Natural killer cell treated with Interleukin-12 subunit alpha and Interleukin-12 subunit beta and Interleukin-15 and Interleukin-18, amount 100 ng/mL, for 72 hours (primary cell): ENCODE measurements at places on chromosomes 3 and 15. TPM values are rescaled to one million over a fixed set of nuclear protein-coding genes. Genes with fewer than 3 reads are reported as not detected.

IQCF5 gene
- not detected for total RNA-seq

DNA sequence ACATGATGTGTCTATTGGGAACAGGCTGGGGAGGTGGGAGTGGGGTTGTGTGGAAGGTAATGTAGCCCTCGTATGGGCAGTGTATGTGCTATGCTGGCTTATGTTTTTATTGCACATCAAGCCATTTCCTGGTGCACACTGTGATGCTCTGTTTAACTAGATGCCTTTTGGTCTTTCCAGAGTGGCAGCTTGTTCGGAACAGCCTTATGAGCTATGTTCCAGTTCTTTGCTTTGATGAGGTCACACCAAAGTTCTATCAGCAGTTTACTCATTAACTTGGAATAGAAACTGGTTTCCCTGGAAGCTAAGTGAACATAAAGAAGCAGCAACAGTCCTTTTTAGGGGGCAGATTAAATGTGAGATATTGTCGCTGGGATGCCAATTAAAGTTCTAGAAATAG lies 133.9 kb downstream of the DIPK2A start:
- DNase-seq: no peak

DNA sequence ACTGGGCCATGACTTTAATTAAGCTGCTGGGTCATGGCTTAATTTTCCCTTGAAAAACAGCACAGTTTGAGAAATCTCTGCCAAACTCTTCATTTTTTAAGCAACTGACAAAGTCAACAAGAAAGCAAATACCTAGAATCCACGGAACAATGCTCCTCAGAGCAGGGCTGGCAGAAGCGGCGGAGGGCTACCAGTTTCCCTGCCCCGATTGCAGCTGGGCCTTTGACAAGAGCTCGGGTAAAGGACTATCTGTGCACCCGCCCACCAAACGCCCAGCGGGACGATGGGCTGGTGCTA lies 1.2 kb downstream of the GOLIM4 start:
- no peak for DNase-seq

DNA sequence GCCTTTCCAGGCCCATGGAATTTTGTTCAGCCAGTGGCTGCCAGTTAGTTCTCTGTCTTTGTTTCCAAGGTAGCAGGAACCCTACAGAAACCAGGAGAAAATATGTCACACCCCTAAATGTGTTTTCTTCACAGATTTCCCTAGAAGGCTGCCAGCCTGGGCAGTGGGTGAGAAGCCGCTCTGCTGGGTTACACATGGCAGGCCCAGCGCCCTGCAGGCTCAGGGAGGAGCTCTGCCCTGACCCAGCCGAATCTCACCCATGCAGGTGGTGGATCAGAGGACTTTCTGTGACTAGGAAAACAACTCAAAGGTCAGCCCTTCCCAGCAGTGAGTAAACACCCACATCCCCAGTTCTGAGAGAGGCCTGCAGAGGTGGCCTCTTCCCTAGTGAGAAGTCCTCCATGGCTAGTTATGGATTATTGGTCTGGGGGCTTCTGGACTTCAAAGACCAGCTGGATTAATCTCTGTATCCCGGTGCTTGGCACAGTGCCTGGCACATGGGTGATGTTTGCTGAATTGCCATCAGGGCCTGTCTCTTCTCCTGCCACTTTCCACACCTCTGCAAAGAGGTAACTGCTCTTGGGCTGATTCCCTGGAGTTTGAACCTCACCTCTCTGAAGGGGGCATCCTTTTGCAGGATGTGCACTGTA lies 34.7 kb upstream of the BDH1 start:
- no peak for DNase-seq
